ENCODE measurements at places on chromosomes 2 and 18.

GRCh38 chr2:20378891-20379519 is 28.4 kb upstream of the PUM2 start:
- DNase-seq, result peak; percentile 30

- no peak for DNase-seq
These were observed 46.9 kb downstream of the ODC1 start for GRCh38 chr2:10400978-10401951.

- no peak for DNase-seq
These were observed 334.5 kb downstream of the NBAS start for GRCh38 chr2:15226661-15227060.

DNA sequence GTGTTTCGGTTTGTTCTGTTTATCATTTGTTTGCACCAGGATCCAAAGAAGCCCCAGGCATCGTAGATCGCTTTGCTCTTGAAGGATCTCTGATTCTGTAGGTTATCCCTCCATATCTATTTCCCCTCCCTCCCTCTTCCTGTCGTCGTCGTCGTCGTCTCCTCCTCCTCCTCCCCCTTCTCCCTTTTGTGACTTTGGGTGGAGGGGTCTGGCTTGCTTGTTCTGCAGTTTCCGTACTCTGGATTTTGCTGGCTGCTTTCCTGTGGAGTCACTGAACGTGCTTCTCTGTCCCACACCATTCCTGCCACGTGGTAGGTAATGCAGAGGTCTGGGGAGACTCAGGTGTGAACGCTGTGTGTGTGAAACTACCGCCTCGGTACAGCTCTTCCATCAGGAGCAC is 225.0 kb downstream of the LDLRAD4 start:
- DNase-seq, result no peak

- DNase-seq, result no peak
These were observed 37.9 kb downstream of the RBBP8 start for GRCh38 chr18:22971038-22971437.

GRCh38 chr2:240628808-240629618 is 3.7 kb downstream of the GPR35 start:
- no peak for DNase-seq

DNA sequence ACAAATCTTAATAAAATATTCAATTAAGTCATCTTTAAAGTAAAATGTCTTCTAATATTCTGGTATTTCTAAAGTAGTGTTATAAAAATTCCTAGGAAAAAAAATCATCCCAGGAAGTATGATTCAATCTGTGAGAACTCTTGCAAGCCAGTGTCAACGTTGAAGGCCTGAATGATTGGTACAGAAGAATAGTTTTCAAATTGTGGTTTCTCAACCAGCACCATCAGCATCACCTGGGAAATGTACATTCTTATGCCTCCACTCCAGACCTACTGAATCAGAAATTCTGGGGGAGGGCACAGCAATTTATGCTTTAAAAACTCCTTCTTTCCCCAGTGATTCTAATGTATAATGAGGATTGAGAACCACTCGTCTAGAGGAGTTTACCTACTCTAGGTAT is 62.3 kb upstream of the C2orf15 start:
- no peak for DNase-seq

DNA sequence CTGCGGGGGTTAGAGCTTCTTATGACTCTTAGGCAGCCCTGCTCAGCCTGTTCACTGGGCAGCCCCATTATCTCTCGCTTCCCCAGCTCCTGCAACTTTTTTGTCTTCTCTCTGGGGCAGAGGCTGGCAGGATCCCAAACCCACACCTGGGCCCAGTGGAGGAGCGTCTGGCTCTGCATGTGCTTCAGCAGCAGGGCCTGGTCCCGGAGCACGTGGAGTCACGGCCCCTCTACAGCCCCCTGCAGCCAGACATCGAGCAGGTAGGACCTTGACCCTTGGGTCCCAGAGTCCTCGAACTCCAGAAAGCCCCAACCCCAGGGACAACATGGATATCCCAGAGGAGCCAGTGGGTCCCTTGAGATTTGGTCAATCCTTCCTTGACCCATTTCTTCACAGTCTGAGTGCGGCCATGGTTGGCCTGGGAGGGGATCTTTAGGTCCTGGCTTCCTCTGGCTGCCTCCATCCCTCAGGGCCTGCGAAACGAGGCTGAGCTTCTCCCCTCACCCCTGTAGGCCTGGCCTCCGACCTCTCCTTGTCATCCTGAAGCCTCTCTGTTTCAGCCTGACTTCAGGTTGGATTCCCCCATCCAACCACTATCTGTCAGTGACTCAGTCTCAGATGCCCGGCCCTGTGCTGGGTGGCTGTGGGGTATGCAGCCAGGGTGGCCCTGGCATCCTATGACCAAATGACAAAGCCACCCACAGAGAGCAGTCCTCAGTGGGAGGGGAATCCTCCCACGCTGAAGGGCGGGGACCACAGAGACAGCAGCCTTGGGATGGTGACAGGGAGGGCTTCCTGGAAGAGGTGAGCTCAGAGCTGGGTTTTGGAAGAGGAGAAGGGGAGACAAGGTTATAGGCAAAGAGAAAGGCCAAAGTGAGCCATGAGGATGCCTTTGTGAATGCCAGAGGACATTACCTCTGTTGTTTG is 214.2 kb downstream of the DYSF start:
- DNase-seq, result no peak

- DNase-seq, result no peak
These were observed 441.5 kb upstream of the TNP1 start for GRCh38 chr2:217301142-217301925.

GRCh38 chr18:22734791-22735627 is 198.1 kb upstream of the RBBP8 start:
- no peak for DNase-seq

DNA sequence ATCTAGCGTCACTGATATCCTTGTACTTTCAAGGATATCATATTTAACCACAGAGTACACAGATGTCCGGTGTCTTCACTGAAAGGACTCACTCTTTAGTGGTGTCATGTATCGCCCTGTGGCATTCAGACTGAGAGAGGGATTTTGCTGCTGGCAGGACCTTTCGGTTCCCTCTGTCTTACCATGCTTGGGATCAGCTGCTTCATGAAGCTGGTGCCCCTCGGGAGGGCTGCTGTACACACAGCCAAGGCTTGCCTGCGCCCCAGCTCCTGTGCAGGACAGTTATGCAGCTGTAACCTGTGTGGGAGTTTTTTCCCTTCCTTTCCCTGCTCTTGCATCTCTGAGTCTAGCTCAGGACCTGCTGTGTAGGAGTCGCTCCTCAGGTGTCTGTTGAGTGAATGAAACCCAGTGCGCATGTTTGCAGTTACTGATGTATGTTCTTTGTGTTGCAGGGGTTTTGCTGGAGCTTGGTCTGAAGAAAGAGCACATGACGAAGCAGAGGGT is 64.4 kb downstream of the GREB1 start:
- no peak for DNase-seq

DNA sequence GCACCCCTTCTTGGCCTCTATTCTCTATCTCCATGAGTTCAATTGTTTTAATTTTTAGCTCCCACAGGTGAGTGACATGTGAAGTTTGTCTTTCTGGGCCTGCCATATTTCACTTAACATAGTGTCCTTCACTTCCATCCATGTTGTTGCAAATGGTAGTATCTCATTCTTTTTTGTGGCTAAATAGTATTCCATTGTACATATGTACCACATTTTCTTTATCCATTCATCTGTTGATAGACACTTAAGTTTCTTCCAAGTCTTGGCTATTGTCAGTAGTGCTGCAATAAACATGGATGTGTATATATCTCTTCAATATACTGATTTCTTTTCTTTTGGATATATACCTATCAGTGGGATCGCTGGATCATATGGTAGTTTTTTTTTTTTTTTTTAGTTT is 9.0 kb downstream of the STRADB start:
- no peak for DNase-seq

GRCh38 chr2:88828397-88829137 is 137.1 kb downstream of the RPIA start:
- no peak for DNase-seq

DNA sequence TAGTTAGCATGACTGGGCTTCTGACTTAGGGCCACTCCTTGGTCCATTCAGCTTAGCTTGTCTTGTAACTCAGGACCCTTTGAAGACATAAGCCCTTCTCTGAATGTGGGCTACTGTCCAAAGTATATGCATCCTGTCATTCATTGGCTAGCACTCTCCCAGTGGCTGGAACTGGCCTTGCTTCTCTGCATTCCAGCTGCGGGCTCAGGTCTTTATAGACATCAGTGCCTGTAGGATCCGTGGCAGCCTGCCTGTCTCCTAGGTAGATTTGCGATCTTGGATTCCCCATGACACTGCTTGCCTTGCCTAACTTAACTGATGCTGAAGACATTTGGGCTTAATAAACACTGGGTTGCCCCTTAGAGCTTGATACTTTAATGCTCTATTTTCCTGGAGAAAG is 170.1 kb downstream of the DCC start:
- DNase-seq, result no peak

GRCh38 chr2:241538838-241539615 is 19.5 kb upstream of the BOK start:
- no peak for DNase-seq

GRCh38 chr2:109128616-109129355 is at the start of gene SH3RF3:
Gene SH3RF3, plus strand, starts transcription at chr2:109129205.
- DNase-seq, result no peak

DNA sequence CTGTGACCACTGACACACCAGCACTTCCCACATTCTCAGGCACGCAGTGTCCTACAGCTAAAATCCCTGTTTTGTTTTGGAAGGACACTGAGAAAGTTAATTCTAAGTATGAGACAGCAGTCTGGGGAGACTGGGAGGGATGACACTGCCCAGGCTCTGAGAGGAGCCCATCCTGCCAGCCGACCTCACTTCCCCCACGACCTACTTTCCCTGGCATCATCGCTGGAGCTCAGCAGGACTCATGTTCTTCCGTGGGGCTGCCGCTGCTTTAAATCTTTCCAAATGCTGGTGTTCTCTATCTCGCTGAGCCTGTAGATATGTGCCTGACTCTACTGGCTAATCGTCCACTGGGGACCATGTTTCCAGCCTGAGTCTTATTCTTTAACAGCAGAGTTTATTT is 68.8 kb upstream of the TMEM200C start:
- no peak for DNase-seq

- no peak for DNase-seq
These were observed 100.5 kb upstream of the LMAN1 start for GRCh38 chr18:59459369-59460071.

- DNase-seq, result no peak
These were observed 641.7 kb upstream of the ZEB2 start for GRCh38 chr2:145161656-145162055.

- DNase-seq, result no peak
These were observed 87.1 kb upstream of the MCFD2 start for GRCh38 chr2:47002480-47003381.

- no peak for DNase-seq
These were observed 363.0 kb downstream of the SS18 start for GRCh38 chr18:25727281-25727985.

- no peak for DNase-seq
These were observed 236.1 kb downstream of the GCA start for GRCh38 chr2:162579986-162580385.

GRCh38 chr2:234401426-234401825 is 95.5 kb downstream of the ARL4C start:
- no peak for DNase-seq

- DNase-seq, result peak; percentile 43
These were observed 47.9 kb upstream of the CCDC150 start for GRCh38 chr2:196591621-196592022.

DNA sequence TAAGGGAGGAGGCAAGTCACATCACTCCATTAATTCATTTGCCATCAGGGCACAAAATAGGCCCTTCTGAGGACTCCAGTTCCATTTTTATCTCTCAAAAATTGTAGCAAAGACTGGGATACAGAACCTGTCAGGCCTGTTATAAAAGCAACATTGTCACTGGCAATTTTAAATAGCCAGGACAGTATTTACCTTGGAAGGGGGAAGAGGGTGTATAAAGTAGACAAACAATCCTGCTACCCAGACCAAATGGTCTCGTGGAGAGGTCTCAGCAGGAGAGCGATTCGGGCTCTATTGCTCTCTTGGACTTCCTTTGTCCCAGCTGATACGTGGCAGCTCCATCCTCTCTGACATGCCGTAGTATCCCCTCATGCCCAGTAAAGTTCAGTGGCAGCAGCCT is 740.3 kb upstream of the HS6ST1 start:
- DNase-seq, result no peak

- no peak for DNase-seq
These were observed 290.9 kb downstream of the IRS1 start for GRCh38 chr2:226508683-226509082.

- DNase-seq, result no peak
These were observed 263.7 kb downstream of the ETAA1 start for GRCh38 chr2:67660871-67661270.

- DNase-seq, result no peak
These were observed 37.2 kb upstream of the STAT1 start for GRCh38 chr2:191051177-191051576.

GRCh38 chr2:86453836-86454235 is 12.7 kb downstream of the KDM3A start:
- no peak for DNase-seq

- DNase-seq, result no peak
These were observed 866.0 kb downstream of the CBLN2 start for GRCh38 chr18:71678144-71678543.

DNA sequence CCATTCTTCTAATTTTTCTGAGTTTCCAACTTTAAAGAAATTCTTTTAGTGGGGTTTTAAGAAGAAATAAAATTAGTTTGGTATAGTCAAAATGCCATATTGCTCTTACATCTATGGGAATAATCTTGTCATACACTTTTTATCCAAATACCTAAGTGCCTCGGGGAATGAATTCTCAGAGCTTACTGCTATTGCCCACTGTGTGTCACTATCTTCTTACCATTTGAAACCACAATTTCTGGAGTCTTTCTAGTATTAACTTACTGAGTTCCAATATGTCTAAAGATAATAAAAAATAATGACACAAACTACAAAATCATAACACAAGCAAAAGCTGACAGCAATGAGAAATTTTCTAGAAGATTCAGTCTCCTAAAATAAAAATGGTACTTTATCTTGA is 23.7 kb upstream of the DNAH6 start:
- no peak for DNase-seq

DNA sequence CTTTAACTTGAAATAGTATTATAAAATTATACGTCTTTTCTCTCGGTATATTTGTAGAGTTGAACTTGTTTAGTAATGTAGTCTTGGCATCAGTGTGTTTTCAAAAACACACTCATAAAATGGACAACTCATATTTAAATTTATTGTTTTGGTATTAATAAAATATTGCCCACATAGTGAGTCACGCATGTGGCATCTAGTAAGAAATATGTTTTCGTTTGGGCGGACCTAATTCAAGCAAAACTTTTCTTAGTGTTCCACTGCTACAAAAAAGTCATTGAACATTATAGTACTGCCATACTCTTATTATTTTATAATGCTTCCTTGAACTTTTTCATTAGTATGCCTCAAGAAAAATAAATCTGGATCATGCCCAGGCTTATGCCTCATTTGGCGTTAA is 31.1 kb upstream of the FAM237A start:
- DNase-seq, result no peak

DNA sequence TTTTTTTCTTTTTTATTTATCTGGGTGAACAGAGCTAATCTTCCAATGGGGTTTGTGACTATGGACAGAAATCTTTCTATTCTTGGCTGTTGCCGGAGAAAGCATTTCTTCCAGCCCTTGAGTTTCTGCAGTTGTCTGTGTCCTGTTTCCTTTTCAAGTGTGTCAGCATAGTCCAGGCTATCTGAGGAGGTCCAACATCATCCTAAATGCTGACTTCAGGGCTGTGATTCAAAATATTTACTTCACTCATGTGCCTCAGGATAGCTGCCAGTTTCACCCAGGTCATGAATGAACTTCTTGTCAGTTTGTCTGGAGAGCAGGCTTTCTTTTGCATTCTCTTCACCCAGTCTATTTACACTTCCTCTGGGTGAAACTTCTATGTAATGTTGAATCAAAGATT is 27.9 kb downstream of the ITGAV start:
- no peak for DNase-seq

GRCh38 chr2:18483896-18484295 is 76.6 kb downstream of the RDH14 start:
- DNase-seq, result no peak

All from NCI-H1930 (cell line).